ENCODE measurements at places on chromosomes 3 and 15.
A peak's percentile ranks its signal among the peaks of the same experiment; 100 is the strongest.

DNA sequence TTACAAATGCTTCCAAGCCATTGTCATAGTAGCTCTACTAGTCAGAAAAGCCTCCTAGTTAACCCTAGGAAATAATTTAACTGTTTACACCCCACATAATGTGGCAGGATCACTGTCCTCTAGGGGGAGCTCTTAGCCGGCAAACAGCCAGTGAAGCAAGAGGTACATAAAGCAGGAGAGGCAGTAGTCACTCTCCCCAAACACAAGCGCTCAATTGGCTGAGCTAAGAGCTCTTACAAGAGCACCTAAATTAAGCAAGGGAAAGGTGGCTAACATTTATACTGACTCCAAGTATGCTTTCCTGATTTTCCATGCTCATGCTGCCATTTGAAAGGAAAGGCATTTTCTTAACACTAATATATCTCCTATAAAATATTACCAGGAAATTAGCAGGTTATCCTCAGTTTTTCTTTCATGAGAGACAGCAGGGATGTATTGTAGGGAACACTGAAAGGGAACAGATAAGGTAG lies 37.6 kb downstream of the NCEH1 start:
- peak; percentile 63 for DNase-seq

GRCh38 chr15:65731926-65732325 lies 60.2 kb downstream of the DENND4A start:
- no peak for DNase-seq

- DNase-seq: no peak
Measured at GRCh38 chr3:193673845-193674244, 80.8 kb downstream of the OPA1 start.

DNA sequence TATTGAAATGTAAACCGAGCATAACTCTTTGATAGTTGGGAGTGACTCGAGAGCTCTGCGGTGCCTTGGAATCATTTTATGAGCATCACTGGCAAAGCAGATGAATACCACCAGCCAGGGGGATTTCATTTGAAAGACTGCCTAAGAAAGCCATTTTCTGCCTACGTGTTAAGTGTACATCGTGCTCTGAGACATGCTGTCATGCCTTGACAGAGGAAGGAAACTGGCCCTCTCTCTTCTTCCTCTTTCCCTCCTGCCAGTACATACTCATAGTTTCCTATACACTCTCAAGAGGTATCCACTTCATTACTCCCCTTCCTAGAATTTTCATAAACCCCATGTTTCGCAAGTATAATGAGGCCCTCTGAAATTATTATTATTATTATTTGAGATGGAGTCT lies 8.8 kb downstream of the BCL2A1 start:
- DNase-seq: no peak

DNA sequence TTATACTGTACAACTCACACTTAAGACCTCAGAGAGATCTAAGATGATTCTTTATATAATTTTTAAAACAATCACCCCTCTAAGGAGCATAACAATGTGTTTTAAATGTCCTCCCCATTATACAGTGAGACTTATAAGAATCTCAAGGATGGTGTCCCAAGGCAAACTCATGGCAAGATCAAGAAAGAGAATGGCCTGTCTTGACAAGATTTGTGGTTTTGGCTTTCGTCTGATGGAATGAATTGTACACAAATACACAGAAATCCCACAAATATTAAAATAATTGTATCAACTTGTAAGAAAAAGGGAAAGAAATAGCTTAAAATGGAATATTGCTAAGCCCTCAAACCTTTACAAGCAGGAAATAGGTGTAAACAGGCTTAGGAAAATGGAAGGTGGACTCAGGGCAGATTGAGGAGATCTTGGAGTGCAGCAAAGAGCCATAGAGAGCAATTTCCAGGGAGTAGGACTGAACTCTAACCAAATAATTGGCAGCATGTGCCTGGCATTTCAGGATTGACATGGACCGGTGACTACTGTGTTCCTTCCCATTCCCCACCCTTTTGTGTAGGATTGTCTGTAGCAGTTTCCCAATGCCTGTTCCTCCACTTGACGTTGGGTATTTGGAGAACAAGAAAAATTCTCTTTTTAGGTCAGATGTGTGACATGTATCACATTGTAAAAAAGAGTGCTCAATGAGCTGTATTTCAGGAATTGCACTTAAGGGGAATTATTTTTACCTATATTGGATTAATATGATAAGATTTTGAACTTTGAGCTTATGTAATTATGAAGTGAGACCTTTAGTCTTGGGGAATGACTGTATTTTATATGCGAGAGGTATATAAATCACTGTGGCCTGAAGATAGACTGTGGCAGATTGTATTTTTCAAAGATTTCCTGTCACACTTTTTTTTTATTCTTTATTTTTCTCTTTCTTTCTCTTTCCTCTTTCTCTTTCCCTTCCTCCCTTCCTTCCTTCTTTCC lies 317.8 kb upstream of the SLITRK3 start:
- no peak for DNase-seq

- no peak for DNase-seq
Measured at GRCh38 chr15:61041886-61042285, 187.2 kb downstream of the RORA start.

- DNase-seq: no peak
Measured at GRCh38 chr3:155080692-155081091, 573 bp downstream of the MME start.

GRCh38 chr15:82808634-82809041 lies 790 bp upstream of the WHAMM start:
- DNase-seq: no peak

DNA sequence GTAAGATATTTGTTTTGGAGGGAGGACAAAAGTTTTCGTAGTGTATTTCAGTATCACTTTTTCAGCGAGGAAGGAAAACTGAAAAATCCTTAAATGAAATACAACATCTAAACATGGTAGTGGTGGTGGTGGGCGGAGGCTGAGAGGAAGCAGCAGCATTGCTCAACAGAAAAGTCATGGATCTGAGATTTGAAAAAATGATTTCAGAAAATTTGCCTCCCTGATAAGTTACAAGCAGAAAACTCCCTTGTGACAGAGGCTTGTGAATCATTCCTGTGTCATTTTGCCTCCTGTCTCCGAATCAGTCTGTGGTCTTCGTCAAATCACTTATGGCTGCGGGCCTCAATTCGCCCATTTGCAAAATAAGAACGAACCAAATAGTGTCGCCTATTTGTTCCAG lies 965 bp upstream of the CRBN start:
- no peak for DNase-seq

- DNase-seq: no peak
Measured at GRCh38 chr15:101193806-101194545, 57.9 kb downstream of the CHSY1 start.

GRCh38 chr15:99437315-99438223 lies 128.2 kb upstream of the MEF2A start:
- no peak for DNase-seq

GRCh38 chr3:53890726-53891475 lies 758 bp downstream of the SELENOK start:
- no peak for DNase-seq
